NCI-H1436 (cell line): ENCODE measurements at places on chromosomes 12 and 14.

GRCh38 chr14:100010679-100011078 is 54.5 kb upstream of the EVL start:
- DNase-seq = peak; percentile 17

DNA sequence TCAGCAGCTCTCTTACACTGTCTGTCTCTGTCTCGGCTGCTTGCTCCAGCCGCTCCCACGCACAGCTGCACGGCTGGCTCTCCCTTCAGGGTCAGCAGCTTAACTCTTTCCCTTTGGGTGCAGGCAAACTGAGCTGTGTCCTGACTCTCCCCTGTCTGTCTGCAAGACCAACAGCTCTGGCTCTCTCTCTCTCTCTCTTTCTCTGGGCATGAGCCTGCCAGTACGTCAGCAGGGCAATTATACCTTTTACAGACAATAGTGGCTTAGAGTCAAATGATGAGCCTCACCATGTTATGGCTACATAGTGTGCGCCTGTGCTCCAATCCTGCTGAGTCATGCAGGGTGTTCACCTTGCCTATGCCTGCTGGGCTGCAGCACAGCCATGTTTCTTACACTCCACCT is 120.5 kb upstream of the DDHD1 start:
- no peak for DNase-seq

GRCh38 chr14:50964683-50965390 is 20.6 kb upstream of the PYGL start:
- no peak for DNase-seq

GRCh38 chr12:106814714-106815113 is 40.2 kb downstream of the RIC8B start:
- no peak for DNase-seq

- no peak for DNase-seq
Measured at GRCh38 chr12:18204053-18204452, 57.3 kb upstream of the PIK3C2G start.

DNA sequence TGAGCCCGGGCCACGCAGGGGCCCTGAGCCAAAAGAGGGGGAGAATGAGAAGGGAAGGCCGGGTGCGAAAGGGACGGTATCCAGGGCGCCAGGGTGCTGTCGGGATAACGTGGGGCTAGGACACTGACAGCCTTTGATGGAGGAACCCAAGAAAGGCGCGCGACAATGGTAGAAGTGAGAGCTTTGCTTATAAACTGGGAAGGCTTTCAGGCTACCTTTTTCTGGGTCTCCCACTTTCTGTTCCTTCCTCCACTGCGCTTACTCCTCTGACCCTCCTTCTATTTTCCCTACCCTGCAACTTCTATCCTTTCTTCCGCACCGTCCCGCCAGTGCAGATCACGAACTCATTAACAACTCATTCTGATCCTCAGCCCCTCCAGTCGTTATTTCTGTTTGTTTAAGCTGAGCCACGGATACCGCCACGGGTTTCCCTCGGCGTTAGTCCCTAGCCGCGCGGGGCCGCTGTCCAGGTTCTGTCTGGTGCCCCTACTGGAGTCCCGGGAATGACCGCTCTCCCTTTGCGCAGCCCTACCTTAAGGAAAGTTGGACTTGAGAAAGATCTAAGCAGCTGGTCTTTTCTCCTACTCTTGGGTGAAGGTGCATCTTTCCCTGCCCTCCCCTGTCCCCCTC is 3.0 kb downstream of the SSTR1 start:
- DNase-seq = no peak

GRCh38 chr12:112924986-112925385 is 13.3 kb upstream of the OAS3 start:
- DNase-seq = no peak

DNA sequence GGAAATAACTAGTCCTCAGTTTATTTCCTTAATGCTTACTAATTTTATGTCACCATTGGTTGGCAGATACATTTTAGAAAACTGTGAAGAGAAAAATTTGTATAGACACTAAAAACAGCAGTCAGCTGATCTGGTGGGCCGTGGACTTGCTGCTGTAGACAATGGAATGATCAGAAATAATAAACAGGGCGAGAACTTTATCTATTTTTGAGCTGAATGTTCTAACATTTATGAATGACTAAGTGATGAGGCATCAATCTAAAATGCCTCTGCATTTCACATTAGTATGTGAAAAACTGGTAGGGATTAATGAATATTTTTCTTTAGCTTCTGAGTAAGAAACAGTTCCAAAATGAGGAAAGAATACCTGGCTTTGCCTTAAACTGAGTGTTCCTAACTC is 24.8 kb upstream of the PKP2 start:
- no peak for DNase-seq

DNA sequence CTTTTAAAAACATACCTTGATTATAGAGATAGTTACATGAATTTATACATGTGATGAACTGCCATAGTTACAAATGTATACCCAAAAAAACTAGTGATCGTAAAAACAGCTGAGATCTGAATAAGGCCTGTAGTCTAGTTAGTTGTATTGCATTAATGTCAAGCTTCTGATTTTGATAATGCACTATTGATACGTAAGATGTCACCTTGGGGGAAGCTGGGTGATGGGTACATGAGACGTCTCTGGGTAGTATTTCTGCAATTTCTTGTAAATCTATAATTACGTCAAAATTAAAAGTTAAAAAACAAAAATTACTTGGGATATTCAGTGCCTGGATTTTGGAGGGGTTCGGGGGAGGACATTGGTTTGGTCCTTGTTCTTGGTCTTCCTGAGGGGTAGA is 144.4 kb downstream of the SAMD4A start:
- DNase-seq = no peak

- DNase-seq = no peak
Measured at GRCh38 chr12:2110849-2111566, 58.2 kb downstream of the CACNA1C start.

- no peak for DNase-seq
Measured at GRCh38 chr14:53093206-53093605, 59.9 kb downstream of the DDHD1 start.

GRCh38 chr12:130479401-130480125 is 141.9 kb downstream of the PIWIL1 start:
- no peak for DNase-seq

DNA sequence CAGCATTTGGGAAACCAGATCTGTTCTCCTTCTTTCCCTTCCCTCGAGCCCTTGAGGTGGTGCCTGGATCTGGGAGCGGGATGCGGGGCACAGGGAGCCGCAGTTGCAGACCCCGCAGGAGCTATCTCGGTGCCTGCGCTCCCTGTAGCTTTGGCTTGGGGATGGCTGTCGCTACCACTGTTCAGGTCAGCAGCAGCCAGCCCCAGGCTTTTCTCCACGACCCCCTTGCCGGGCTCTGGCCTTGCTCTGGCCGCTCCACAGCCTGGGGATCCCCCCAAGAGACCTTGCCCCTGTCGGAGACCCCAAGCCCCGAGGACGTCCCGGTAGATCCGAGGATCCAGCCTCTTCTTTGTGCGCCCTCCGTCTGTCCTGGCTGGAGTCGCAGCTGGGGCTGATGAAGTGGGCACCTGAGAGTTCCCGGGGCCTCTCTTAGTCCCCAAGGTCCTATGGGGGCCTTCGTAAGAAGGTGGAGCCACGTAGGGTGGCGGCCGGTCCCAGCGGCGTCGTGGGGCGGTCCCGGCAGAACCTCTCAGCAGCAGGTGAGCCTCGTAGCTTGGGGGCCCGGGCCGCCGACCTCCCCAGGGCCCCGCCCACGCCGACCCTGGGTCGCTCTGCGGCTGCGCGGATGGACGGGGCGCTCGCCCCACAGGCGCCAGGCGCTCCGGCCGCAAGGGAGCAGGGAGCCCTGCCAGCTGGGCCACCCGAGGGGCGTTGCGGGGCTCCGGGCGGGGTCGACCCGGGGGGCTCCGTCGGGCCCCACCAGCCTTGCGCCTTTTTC is 1.3 kb downstream of the DDN start:
- DNase-seq = peak; percentile 47

DNA sequence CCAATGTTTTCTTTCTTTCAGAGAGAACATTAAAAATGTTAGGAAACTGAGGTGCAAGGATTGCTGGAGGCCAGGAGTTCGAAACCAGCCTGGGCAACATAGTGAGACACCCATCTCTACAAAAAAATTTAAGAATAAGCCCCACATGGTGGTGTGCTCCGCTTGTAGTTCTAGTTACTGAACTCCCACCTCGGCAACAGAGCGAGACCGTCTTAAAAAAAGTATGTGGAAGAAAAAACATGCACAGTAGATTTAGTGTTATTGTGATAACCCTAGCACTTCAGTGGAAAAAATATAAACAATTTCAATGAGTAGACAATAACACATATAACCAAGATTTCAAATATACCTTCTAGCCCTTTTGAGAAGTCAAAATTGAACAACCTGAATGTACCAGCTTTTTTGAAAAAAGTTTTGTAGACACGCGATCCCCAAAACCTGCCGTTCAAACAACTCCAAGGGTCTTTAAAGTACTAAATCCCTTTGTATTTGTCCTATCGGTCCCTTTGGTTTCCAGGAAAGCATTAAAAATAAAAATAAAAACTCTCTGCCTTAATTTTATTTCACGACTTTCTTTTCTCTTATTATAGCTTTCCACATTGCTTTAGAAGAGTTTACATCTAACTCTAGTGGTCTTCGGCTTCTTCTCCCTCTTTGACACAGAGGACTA is 1.0 kb upstream of the ANO6 start:
- DNase-seq = no peak

GRCh38 chr14:77882098-77882497 is 82.2 kb downstream of the ADCK1 start:
- peak; percentile 79 for DNase-seq

- no peak for DNase-seq
Measured at GRCh38 chr14:51789114-51789513, 71.3 kb upstream of the GNG2 start.

DNA sequence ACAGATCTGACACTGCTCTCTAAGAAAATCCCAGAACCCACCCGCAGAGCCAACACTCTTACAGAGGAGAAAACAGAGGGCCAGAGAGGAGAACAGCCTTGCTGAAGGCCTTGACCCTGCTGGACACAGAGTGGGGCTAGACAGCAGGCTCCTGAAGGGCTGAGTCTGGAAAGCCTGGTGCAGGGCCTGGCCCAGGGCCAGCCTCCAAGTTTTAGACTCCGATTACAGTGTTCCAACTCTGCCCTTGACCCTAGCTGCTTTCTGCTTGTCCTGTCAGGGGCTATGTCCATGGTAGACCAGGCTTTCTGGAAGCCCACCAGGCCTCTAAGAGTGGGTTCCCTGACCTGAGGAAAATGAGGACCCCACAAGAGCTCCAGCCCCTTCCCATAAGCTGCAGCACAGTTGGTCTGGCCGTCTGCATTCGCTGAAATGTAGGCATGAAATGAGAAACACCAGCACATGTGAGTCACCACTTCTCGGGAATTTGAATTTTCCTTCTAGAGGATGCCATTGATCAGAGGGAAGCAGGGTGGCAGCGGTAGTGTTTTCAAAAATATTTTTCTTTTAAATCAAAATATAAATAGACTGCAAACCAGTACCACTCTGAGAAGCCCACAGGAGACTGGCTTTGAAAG is 154.4 kb downstream of the CALM1 start:
- DNase-seq = no peak

DNA sequence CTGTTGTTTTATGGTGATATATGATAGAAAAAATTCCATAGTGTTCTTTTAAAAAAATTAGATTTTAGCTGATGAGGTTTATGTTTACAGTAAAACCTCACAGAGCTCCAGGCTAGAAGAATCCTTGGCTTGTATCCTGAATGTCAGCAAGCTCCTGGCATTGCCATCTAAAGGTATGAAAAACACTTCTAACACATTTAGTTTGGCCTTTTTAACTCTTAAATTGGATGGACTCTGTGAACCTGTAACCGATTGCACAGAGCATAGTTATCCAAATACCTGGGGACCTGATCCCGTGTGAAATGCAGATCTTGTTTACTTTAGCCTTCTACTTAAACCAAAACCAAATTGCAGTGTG is 241.1 kb upstream of the DCN start:
- DNase-seq = no peak

- no peak for DNase-seq
Measured at GRCh38 chr12:12817616-12818015, 4.5 kb downstream of the DDX47 start.

DNA sequence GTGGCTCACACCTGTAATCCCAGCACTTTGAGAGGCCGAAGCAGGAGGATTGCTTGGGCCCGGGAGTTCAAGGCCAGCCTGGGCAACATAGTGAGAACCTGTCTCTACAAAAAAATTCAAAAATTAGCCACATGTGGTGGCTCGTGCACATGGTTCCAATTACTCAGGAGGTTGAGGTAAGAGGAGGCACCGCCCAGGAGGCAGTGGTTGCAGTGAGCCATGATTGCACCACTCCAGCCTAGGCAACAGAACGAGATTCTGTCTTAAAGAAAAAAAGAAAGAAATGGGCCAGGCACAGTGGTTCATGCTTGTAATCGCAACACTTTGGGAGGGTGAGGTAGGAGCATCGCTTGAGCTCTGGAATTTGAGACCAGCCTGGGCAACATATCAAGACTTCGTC is 33.5 kb downstream of the MAP1LC3B2 start:
- no peak for DNase-seq

GRCh38 chr12:130169256-130169655 is 7.0 kb downstream of the FZD10 start:
- DNase-seq = no peak

- no peak for DNase-seq
Measured at GRCh38 chr12:45034861-45035265, 16.0 kb downstream of the DBX2 start.

DNA sequence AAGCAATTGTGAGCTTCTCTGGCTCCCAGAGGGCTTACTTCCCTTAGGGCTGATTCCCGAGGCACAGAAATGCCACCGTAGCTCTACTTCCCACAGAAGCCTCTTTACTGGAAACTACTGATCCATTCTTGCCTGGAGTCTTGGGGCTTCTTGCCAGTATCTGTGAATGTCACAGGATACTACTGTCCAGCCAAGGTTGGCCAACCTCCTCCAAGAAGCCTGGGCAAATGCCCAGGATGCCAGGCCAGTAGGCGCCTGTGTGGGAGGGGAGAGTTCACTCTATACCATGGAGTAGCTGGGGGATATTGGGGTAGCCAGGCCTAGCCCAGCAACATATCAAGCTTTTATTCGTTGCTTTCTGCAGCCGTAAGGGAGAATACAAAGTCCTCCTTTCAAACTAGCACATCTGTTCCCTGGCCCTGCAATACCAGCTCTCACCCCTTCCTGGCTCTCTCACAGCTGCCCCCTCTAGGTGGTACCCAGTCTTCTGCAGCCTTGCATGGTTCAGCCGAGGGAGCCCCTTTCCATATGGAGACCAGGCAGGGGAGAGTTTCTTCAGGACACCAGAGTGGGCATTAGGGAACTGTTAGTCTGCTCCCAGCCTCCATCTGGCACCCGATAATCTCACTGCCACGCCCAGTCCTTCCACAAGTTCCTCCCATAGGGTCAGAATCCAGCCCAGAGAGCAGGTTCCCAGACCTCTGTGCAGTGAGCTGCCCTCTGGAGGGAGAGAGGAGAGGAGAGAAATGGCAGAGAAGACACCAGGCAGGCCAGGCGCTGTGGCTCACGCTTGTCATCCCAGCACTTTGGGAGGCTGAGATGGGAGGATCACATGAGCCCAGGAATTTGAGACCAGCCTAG is 24.3 kb upstream of the PLEK2 start:
- DNase-seq = no peak
